ENCODE measurements at places on chromosomes 5 and 9. TPM values are rescaled to one million over a fixed set of nuclear protein-coding genes. Genes with fewer than 3 reads are reported as not detected.

The PCDHGB3 gene
- 0.82 TPM for polyA plus RNA-seq

The GPX8 gene
- polyA plus RNA-seq, result 34.3 TPM

The SPATA31D4 gene
- polyA plus RNA-seq, result not detected

The FOXD4L6 gene
- not detected for polyA plus RNA-seq

Measured in aorta (tissue), 5 donors.